SW 1271 (cell line): ENCODE measurements at places on chromosomes 3 and 15.
A peak's percentile ranks its signal among the peaks of the same experiment; 100 is the strongest.

- DNase-seq: no peak
Observed at GRCh38 chr3:110569073-110569472, 502.5 kb upstream of the NECTIN3 start.

DNA sequence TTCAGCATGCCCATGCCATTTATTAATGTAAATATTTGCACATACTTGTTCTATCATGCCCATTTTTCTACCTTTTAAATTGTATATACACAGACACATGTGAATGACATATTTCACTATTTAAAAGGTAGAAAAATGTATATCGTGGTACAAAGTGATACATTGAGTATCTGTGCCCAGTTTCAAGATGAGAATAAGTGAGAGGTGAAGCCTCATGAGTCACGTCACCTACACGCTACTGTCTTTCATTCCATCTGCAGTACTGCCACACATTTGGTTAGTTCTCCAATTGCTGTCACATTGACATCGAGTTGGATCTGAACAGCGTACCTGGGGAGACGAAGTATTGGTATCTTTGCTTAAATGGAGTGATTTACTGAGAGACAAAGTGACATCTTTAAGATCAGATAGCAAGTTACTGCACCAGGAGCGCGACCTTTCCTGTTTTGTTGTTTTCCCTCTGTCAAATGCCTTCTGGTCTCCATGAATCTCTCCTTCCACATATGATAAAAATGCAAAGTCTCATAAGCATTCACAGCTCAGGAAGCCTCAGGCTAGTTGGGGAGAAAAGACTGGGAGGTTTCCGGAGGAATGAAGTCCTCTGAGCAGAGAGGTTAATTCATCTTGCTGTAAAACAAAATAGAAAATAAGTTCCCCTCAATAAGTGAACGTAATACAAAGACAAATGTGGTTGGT lies 12.0 kb downstream of the GREM1 start:
- DNase-seq: no peak

GRCh38 chr3:156670077-156670476 lies 4.3 kb upstream of the TIPARP start:
- DNase-seq: no peak

DNA sequence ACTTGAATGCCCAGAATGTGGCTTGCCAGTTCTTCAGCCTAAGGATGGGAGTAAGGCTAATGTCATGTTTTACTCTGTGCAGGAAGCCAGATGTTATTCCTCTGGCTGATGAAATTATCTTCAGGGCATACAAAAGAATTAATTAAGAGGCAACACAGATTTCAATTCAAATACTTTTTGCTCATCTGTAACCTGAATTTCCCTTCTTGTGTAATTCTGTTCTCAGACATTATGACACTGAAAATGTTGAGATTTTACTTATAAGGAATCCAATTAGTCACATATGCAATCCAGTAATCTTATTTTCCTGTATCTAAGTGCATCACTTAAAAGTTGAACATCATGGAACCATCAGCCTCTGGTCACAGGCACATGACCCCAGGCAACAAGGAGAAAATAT lies 136.5 kb downstream of the CPNE4 start:
- no peak for DNase-seq

GRCh38 chr15:52021128-52021671 lies 2.2 kb downstream of the MAPK6 start:
- peak; percentile 61 for DNase-seq

DNA sequence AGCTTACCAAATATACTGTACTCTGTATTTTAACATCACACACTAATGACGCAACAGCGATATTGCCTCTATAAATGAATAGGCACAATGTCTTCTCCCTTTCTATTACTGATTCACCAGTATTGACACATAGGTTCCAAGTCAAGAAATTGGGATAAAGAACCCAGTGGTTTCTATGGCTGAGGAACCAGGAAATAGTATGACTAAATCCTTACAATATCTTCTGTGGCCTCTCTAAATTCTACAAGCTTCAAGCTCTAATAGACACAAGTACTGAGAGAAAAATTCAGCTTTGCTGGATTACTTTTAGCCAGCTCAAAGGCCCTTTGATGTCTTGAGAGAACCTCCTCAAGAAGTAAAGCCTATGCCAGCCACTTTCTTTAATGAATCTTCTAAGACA lies 162.5 kb downstream of the DPH6 start:
- DNase-seq: no peak

DNA sequence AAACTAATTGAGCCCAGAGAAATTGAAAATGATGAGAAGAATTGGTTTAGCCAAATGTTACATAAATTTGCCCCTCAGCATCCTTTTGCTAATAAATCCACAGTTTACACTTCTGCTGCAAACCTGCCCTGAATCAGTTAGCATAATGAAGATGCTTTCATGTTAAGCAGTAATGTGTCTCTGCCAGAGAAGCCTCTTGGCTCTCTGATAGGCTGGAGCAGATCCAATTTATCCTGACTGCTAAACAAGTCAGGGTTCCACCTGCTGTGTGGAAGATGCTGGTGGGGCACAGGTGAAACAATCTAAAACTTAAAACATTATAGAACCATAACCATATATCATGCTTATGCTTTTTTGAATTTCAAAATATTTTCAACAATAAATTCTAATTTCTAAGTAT lies 946.8 kb downstream of the OTOL1 start:
- DNase-seq: no peak

DNA sequence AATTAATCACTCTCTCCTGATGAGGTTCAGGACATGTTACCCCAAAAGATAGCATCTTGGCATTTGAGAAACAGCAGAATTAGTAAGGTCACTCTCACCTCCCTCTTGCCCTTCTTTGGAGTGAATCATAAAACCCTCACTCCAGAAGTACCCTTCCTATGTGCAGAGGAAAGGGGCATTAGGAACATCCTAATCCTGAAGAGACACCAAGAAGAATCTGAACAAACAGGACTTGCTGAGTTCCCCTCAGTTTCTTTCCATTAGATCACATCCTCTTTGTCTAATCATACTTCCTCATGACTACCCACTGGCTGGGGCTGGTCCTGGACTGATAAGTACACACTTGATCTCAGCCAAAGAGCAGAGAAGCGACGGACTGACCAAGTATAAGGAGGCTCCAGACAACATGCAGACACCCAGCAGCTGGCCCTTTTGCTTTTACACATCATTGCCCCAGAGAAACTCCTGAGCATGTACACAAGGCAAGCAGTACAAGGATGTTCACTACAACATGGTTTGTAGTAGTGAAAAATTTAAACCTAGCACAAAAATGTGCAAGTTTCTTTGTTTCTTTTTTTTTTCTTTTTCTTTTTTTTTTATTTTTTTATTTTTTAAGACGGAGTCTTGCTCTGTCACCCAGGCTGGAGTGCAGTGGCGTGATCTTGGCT lies 15.0 kb upstream of the TM6SF1 start:
- DNase-seq: no peak

DNA sequence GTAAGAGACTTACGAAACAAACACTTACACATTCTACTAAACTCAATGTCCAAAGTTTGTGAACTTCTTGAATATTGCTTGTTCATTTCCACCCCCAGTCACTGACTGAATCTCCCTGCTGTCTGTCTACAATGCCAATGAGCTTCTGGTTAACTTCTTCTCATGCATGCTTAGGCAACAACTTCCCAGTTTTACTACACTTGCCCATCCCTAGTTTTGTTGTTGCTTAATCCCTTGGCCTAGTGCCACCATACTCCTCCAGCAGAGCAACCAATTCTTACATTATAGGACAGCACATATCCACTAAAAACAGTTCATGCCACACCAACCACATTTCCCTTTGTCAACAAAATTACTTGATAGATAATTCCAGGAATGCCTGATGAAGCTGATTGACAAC lies 40.9 kb upstream of the CCR2 start:
- DNase-seq: no peak

DNA sequence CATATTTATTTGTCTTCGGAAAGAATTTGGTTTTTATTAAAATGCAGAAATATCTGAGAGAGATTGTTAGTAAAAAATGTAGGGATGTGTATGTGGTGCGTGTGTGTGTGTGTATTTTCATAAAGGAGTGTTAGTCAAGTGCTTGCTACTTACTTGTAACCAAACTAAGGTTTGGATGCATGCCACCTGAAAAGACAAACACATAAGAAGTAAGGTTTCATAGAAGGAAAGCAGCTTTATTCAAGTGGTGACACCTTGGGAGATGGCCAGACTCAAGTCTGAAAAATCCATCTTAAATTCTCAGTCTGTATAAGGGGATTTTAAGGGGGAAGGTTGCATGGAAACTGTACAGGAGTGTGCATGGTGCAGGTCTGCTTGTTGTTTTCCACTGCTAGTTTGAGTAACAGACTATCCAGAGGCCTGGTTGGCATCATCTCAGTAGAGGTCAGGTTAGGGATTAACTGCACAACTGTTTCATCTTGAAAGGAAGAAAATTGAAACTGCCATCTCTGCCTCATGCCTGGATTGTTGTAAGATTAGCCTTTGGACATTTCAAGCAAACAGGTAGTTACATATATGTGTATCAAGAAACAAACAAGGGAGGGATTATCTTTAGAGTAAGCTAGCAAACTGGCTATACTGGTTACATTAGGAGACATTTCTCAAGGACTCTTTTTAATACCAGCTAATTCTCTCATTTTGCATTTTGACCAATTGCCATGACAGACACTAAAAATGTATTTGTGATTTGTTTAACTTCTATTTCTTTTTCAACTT lies 196.7 kb downstream of the EPHA6 start:
- no peak for DNase-seq

- no peak for DNase-seq
Observed at GRCh38 chr3:126477061-126477380, 1.3 kb upstream of the ZXDC start.

DNA sequence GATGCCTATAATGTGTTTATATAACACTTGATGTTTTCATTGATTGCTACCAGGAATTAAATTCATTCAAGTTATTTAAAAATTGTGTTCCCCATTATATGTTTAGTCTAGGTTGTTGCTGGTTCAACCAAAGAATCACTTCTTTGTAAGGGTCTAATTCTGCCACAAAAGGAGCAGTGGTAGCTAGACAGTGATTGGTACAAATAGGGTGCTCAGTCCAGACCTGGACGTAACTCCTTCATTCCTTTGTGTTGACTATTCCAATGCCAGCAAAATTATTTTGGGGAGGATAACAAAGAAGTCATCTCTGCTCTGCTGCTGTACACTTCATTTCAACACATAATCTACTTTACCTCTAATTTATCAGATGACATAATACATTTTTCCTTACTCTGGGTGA lies 1.2 kb downstream of the CHMP2B start:
- no peak for DNase-seq

DNA sequence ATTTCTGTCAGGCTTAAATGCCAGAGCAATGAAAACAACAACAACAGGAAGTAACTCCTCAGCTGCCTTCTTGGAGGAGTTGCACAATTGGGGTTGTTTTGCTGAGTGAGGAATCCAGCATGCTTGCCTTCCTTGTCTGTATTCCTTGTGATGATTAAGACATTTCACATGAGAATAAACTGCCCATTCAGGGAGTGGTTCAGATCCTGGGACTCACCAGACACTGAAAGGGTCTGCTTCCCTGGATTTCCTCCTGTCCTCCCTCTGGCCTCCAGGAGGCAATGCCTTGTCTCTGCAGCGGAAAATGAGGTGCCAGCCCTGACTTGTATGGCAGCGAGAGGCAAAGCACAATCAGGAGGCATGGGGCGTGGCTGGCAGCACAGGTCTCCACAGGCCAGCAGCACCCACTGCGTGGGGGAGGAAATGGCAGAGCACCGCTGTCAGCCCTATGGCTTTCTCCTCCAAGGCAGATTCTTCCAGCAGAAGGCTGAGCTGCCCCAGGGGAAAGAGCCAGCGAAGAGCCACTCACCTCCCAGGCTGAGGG lies 41.5 kb downstream of the RBP2 start:
- peak; percentile 9 for DNase-seq

GRCh38 chr3:197428952-197429351 lies 126.8 kb downstream of the BDH1 start:
- no peak for DNase-seq

- no peak for DNase-seq
Observed at GRCh38 chr3:159881828-159882309, 106.8 kb upstream of the IL12A start.

- no peak for DNase-seq
Observed at GRCh38 chr3:43862470-43862869, 171.7 kb downstream of the ABHD5 start.

DNA sequence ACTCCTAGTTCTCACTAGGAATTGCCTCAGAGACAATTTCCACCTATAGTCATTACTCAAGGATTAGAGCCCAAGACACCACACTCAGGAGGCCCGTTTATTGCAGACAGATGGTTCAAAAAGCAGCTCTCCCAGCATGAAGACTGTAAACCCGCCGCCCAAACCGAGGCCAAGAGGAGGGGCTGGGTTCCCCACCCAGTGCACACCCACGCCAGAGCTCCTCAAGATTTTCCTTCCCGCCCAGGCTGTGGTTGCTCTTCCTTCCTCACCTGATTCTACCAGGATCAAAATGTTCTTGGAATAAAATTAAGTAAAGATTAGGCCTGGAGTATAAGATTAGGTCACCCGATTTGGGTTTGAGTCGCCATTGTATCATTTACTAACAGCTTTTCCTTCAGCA lies 364.4 kb downstream of the MECOM start:
- DNase-seq: no peak

- peak; percentile 53 for DNase-seq
Observed at GRCh38 chr3:140972833-140973232, 31.2 kb downstream of the SLC25A36 start.

- DNase-seq: no peak
Observed at GRCh38 chr15:28033443-28033842, 65.7 kb downstream of the OCA2 start.
